ENCODE measurements at places on chromosomes 2 and 18.

DNA sequence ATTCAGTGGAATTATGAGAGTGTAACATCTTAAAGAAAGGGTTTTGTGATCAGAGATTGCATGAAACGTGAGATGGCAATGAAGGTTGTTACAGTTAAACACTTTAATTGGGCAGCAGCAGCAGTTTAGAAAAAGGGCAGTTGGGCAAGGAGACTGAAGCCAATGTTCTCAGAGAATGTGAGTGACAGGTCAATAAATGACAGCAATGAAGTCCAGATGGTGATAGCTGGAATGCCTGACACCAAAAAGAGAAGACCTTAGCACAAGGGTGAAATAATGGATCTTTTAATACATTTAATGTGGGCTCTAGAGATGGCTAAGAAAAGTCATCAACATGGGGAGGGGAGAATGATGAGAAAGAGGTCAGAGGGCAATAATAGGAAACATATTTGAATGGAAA, 89.4 kb upstream of the CDH7 start:
- DNase-seq, result no peak

DNA sequence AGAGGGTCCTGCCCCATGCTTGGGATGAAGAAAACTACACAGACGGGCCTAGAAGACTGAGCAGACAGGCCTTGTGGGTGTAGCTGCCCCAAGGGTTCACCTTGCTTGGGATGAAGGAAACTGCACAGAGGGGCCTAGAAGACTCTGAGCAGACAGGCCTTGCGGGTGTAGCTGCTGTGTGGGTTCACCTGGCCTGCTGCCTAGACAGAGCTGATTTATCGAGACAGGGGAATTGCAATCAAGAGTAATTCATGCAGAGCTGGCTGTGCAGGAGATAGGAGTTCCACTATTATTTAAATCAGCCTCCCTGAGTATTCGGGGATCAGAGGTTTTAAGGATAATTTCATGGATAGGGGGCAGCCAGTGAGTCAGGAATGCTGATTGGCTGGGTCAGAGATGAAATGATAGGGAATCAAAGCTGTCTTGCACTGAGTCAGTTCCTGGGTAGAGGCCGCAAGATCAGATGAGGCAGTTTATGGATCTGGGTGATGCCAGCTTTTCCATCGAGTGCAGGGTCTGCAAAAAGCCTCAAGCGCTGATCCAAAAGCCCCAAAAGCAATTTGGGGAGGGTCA, 341.4 kb downstream of the GALR1 start:
- DNase-seq, result no peak

DNA sequence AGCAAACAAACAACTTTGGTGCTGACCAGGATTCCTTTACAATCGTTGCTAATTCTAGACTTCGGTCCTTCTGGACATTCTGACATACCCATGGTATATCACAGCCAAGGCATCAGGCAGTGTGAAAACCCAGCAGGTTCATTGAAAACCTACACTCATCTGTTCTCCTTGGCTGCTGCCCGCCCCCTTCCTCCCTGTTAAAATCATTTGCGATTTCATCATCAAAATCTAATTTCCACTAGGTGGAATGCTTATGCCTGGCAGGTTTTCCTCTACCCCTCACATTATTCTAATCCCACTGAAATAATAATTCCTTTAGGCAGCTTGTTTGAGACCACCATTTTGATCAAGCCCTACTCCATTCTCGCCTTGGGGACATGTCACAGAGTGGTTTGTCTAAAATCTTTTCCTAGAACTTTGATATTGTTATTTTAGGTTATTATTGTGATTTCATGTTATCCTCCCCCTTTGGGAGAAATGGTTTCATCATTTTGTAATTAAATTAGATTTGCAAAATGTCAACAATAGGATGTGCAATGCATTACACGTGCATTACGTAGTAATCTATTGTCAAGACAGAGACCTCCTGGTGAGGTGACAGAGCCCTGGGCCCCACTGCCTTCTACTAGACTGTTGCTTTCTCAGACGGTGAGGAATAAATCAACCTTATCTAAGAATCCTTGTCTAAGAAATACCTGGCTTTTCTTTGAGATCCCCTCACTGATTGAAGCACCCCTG, 31.0 kb upstream of the ASPRV1 start:
- DNase-seq, result no peak

DNA sequence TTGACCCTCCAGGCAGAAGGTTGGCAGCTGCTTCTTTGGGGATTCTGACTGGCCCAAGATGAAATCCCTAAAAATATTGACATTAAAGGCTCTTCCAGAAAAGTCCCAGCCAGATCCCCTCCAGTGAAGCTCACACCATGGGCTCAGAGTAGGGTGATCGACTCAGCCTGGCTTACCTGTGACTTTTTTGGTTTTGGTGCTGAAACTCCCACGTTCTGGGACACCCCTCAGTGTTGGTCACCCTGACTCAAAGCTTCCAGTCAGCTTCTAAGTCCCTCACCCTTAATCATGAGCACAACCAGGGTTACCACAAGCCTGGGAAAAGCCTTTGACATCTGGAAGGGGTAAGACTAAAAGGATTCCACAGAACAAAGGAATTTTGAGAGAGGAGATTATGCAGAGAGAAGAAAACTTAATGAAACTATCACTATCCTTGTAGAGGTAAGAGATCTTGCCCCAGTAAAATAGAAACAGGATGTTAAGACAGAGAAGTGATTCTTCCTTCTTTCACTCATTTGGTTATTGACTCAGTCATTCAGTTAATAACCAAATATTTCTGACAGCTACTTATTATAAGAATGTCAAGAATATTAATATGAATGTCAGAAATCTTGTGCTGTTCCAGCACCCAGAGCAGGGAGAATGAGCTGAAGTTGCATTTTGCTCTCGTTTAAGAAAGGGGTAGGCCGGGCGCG, 66.8 kb upstream of the SEC11C start:
- DNase-seq, result no peak

DNA sequence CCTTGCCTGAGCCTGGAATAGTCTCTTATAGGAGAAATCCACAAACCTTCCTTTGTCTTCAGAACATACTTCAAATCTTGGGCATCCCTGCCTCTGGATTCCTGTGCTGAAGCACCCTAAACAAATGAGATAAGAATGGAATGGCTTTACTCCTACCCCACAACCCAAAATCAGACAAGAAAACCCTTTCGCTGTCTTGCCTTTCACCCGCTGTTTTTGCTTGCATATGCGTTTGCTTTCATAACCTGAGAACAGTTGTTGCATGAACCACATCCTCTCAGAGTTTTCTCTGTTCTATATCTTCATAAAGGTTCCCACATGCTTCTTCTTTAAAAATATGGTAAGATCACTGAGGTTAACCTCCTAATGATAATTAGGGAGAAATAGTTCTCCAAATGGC, 132.1 kb upstream of the MAP3K20 start:
- no peak for DNase-seq

DNA sequence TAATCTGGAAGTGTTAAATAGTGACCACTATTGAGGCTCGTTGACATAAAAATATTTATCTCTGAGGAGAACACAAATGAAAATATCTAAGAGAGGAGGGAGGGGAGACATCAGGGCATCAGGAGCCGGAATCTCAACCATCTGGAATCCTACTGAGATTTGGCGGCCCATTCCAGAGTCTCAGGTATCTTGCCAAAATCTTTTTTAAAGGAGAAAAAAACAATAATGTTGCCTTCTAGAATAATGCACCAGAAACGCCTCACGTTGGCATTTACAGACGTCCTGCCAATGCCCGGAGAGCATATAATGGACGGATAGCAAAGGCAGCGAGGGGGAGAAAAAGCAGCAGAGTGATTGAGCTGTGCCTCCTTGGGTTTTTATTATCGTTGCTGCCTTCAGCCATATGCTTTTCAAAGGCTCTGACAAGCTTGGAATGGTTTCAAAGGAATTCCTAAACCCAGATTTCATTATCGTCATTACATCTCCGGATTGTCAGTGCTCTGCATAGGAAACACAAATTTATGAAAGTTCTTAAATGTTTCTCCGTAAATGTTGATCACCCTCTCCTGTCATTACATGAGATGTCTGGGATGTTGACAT, 30.9 kb upstream of the EGR4 start:
- DNase-seq, result no peak

DNA sequence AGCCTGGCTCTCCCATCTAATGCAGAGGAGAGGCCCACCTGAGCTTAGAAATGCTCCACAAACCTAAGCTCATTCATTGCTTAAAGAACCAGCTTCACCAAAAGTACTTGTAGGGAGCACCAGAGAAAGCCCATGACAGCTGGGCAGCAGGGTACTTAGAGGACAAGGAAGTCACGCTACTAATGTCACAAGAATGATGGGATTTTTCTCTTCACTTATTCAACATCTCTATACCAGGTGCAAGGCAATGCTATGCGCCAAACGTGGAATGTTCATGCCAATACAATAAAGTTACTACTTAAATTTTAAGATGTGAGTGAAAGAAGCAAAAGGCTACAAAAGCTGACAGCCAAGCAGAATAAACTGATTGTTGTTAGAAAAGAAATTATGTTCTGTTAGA, 36.0 kb downstream of the LONRF2 start:
- no peak for DNase-seq

Measured in stimulated activated CD4-positive, alpha-beta T cell treated with anti-CD3 and anti-CD28 coated beads, Interleukin-1b, Interleukin-23, amount 100 ng/mL, for 24 hours (primary cell).